M059J (cell line): ENCODE measurements at places on chromosomes 1 and 21. TPM values are rescaled to one million over a fixed set of nuclear protein-coding genes. Genes with fewer than 3 reads are reported as not detected.

Gene CA6
- not detected in 2 replicates for total RNA-seq

DNA sequence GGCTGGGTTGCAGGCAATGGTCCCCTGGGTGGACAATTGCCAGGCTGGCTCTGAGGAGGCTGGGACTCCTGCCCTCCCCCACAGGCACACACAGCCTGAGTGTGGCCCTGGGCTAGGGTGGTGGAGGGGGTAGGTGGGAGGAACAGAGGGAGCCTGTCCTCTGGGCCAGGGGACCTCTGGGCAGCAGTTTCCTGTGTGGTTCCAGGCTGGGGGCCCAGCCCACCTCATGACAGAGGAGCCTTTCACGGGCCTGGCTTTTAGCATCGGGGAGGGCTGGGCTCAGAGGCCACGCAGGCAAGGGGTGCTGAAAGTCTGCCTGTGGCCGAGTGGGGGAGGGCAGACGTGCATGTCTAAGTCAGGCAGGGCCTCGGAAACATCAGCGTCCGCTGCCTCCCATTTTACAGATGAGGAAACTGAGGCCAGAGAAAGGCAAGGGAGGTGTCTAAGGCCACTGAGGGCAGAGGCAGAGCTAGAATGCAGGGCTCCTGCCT is 7.0 kb downstream of the EXTL1 start:
- no peak for DNase-seq

DNA sequence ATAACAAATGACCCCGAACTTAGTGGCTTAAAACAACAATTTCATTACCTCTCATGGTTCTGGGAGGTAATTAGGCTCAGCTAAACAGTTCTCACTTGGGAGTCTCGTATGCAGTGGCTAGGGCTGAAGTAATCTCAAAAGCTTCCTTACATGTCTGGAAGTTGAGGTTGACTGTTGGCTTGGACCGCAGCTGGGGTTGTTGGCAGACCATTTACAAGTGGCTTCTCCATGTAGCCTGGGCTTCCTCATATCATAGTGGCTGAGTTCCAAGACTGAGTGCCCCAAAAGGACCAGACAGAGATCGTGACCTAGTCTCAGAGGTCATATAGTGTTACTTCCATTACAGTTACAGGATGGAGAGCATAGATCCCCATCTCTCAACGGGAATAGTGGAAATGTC is 2.4 kb upstream of the POGZ start:
- no peak for DNase-seq

Gene FBXO2
- 2.7 and 7.5 TPM in 2 replicates for total RNA-seq

DNA sequence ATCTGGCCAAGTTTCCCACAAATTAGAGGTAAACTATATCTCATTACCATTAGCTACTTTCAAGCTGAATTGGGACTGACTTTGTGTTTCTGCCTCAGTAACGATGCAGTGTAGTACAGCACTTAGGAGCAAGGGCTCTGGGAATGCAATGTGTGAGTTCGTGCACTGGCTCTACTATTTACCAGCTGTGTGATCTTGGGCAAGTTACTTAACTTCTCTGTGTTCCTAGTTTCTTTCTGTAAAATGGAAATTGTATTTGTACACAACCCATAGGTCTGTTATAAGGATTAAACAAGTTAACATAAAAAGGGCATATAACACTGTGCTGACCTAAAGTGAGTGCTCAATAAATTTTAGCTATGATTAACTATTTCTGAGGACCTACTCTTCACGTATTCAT is 65.0 kb upstream of the CSF1 start:
- DNase-seq = no peak

DNA sequence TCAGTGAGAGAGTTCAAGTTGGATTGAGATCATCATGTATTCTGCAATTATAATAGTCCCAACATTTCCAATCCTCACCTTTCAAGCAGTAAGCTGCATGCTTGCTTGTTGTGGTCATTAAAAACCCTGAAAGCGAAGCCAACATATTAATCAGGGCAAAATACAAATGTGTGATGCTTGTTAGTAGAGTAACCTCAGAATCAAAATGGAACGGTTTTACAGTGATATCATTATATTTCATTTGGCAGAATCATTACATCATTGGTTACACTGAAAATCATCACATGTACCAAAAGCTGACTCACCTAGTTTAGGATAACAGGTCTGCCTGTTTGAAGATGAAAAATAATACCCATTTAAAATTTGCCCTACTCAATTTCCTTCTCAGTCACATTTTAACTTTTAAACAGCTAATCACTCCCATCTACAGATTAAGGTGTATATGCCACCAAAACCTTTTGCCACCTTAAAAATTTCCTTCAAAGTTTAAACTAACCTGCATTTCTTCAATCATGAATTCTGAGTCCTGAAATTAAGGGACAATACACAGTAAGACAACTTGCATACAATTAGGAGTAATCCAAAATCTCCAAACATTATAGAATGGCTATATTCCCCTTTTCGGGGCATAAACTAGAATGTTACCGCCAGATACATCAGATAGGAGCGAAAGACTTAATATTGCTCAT is 3.5 kb downstream of the GAS5 start:
- DNase-seq = no peak
